ENCODE measurements at places on chromosomes 3 and 15.

GRCh38 chr15:77087213-77087612 lies 16.3 kb upstream of the TSPAN3 start:
- DNase-seq: no peak

- peak; percentile 63 for DNase-seq
Measured at GRCh38 chr3:45593708-45594601, 596 bp upstream of the LIMD1 start.

DNA sequence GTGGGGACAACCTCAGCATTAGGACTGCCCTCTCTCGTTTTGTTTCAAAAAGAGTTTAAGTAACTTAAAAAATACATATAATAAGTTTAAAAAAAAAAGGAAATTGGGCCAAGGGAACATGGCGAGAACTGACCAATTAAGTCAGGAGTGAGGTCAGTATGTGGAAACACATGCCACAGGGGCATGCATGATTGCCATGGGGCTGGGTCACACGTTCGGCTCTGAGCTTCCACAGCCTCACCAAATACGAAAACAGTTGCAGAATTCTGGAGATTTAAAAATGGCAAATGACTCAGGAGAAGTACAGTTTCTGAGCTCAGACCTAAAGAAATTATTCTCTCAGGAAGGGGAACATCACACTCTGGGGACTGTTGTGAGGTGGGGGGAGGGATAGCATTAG lies 24.1 kb downstream of the PDE8A start:
- no peak for DNase-seq

GRCh38 chr3:43748645-43749044 lies 57.9 kb downstream of the ABHD5 start:
- no peak for DNase-seq

DNA sequence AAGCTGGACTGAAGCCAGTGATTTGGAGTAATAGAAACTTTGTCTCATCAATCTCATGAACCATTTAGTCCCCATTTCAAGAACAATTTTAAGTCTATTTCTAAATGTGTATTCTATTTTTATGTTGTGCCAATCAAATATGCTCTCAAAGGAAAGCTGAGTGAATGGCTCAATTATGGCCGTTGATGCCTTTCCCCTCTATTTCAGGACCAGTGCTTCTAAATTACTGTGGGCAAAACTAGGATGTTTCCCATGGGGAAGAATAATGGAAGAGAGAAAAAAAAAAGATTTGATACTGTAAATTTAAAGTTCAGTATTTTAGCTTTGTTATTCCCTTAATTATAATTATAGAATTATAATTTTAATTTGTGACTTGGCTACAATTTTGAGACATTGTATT lies 110.1 kb downstream of the CADM2 start:
- no peak for DNase-seq

DNA sequence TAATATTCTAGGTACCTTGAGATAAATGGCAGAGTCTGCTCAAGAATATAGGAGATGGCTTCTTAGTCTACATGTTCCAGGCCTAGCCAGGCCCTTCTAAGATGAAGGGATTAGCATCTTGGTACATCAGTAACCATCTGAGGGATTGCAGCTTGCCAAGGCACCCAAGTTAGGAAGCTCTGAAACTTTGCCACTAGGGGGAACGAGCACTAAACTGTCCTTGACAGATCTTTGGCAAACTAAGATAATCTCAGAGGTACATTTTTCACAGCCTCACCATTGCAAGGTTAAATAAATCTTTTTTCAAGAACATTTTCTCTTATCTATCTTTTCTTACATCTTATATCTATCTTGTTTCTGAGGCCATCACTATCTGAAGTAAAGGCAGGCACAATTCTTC lies 351.2 kb downstream of the RAP2B start:
- DNase-seq: no peak

DNA sequence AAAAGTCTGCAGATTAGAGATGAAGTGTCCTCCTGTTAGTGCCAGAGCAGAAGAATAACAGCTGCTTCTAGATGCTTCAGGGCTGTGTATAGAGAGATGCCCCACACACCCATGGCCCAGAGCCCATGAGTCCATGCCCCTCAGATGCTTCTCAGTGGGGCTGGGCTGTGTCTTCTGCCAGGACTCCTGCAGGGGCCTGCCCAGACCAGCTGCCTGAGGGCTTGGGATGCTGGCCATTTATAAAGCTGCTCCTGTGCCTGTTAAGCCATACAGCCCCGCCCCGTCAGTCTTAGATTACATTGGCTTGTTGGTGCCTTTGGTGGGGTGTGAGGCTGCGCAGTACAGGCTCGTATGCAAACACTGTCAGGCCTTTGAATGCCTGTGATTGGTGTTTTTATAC lies 318.0 kb upstream of the CTDSPL start:
- no peak for DNase-seq

- no peak for DNase-seq
Measured at GRCh38 chr3:180624714-180625113, 22.8 kb downstream of the TTC14 start.

GRCh38 chr3:122343654-122344053 lies 18.6 kb downstream of the CSTA start:
- no peak for DNase-seq

GRCh38 chr3:25885544-25885943 lies 95.7 kb downstream of the OXSM start:
- no peak for DNase-seq

GRCh38 chr3:17831366-17831765 lies 88.9 kb upstream of the TBC1D5 start:
- no peak for DNase-seq

DNA sequence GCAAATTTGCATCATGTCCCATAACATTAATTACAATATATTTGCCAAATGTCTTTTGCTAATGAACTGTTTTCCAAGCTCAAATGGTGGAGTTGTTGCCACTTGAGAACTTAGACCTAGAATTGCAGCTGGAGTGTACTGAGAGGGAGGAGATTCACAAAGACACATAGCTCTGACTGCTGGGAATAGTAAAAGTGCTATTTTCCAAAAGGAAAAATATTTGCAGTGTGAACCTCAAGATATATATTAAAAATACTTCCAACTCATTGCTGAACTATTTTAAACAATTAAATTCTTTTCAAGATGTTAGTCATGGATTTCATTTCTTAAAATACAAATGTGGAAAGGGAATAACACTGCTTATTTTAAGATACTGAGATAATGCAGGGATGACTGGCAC lies 666.8 kb upstream of the ARPP21 start:
- DNase-seq: no peak

Measured in naive thymus-derived CD8-positive, alpha-beta T cell (primary cell).